ENCODE measurements at places on chromosomes 2 and 18.

DNA sequence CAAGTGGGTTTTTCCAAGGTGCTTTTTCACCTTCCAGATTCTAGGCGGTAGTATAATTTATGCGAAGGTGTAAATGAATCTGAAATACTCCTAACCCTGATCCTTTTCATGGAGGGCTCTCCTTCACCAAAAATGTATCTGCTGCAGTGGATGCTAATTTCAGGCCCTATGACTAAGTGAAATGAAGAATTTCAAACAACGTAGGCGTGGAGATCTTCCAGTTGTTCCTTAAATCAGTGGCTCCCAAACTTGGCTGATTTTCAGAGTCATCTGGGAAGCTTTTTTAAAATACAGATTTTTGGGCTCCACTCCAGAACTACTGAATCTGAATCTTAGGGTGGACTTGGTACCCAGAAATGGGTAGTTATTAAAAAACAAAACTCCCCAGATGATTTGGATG, 5.5 kb downstream of the GCKR start:
- DNase-seq: no peak

DNA sequence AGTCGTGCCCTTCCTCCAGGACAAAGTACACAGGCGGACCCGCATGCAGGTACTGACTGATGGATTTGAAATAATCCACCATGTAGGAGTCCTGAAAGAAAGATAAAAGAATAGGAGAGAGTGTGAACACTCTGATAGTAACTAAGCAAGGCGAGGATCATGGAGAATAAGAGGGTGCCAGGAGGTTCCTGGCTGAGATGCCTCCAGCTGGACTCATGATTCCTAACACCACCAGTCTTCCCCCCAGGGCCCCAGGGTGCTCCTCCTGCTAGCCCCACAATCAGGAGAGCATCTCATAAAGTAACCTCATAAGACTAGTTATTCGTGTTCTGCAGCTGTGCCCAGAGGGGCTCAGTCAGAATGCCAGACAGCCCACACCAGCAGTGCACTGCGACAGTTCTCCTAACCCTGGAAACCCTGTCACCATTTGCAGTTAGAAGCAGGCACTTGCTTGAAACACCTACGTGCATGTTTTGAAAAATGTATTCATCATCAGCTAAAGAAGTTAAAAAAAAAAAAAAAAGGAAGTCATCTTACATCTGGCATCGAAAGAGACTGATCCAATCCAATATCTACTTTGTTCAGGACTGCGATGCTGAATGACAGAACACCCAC, 36.7 kb downstream of the RMC1 start:
- DNase-seq: no peak

DNA sequence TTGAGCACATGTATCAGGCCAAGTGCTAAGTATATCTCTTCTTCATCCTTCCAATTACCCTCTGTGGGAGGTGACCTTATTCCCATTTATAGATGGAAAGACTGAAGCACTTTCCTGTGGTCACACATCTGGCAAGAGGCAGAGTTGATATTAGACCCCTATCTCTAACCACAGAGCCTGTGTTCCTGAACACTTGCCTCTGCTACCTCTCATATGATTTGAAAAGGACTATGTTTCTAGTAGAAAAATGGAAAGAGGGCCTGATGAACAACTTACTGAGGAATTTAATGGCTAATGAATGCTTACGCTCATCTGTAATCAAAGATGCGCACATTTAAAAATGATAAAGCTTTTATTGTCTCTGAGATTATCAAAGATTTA, 46.2 kb upstream of the DYNC2LI1 start:
- no peak for DNase-seq

GRCh38 chr18:75836516-75836915, 409.0 kb upstream of the SMIM21 start:
- no peak for DNase-seq

DNA sequence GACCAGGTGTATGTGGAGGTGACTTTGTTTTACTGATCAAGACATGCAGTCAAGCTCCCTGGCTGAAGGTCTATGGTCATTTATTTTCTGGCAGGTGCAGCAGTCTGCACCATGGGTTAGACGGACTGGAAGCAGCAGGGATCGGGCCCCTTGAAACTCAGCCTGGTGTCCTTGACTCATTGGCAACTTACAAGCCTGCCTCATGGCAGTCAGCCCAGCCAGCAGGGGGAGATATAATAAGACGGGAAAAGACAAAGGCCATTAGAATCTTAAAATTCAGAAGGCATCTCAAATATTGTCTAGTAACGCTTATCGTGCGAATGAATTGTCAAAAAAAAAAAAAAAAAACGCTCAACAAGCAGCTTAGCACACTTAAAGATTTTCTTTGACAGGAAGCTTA, 308.2 kb downstream of the EN1 start:
- DNase-seq: no peak

- no peak for DNase-seq
Observed at GRCh38 chr2:108171657-108172056, 68.1 kb upstream of the SULT1C3 start.

DNA sequence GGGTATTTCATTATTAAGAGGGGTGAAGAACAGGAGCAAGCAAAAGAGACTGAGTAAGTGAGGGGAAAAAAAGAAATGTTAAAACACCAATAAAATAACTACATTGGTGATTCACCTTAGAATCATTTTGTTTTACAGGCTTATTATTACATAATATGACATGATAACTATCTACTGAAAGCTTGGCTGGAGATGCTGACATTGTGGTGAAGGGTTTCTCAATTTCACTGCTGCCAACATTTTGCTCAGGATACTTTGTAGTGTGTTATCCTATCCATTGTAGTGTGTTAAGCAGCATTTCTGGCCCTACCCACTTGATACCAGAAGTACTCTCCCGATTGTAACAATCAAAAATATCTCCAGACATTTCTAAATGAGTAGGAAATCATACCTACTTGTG, 1564.6 kb upstream of the NXPH2 start:
- DNase-seq: no peak

DNA sequence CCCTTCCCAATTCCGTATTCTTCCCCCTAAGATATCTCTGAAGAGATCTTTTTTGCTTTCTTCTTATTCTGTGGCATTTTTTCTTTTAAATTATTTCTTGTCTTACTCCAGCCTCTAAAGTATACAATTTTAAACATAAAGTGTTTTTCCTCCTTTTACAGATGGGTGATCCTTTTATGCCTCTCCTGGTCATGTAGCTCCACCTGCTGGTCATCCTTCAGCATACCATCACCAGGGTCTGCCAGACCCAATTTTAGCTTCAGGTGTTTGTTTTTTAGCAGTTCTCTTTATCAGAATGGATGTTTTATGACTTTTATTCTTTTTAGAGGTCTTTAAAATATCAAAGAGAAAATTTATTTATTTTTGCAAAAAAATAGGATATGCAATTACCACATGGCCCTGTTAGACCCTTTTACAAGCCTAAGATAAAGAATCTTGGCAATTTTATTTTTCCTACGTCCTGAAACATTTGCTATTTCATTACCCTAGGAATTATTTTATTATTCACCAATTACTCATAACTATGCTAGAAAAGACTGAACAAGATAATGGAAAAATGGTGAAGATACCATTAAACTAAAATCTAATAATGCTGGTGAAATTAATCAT, 55.5 kb downstream of the PIGN start:
- peak; percentile 38 for DNase-seq

DNA sequence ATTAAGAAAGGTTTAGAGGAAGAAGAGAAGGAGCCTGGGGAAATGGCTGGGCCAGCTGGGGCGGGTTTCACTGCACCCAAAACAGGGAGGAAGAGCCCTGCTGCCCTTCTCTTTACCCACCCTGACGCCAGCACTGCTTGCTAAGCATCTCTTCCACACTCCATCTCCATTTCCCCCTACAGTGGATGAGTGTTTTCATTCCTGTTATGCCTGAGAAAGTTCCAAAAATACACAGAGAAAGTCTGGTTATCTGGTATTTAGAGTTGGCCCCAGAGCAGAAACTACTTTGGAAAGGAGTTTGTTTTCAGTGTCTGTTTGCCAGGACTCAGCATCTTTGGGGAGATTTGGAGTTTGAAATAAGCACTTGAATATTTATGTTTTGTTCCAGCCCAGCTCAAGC, 451.0 kb downstream of the SLC4A3 start:
- no peak for DNase-seq

DNA sequence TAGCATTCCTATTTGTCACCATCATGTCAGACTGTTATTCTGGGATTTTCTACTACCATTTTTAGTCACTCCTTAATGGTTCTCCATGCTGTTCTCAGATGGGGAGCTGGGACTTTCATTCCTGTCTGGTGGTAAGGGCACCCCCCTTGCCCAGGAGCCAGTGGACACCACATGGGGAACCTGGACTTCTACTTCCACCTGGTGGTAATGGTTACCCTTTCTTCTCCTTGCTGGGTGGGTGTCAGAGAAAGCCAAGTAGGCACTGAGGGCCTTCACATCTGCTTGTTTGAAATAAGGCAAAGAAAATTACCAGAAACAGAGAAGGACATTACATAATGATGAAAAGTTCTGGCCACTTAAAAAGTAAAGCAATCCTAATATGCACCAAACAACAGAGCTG, 239.8 kb downstream of the FHOD3 start:
- DNase-seq: no peak

DNA sequence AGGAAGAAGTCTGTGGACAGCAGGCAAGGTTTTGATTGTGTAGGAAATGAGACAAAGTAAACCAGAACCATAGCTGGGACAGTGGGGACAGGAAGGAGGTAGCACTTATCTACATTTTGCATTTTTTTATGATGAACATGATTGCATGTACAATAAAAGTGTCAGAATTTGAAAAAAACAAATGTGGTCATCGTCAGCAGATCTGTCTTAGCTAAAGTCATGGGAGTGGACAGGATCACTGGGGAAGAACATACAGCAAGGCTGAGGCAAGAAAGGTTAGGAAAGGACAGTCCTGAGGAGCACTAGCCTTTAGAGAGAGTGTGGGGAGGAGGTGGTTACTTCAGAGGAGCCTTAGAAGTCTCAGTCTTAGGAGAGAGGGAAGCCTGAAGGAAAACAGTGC, 35.1 kb upstream of the SLC14A2 start:
- DNase-seq: no peak

GRCh38 chr2:46982351-46983064, 66.9 kb upstream of the MCFD2 start:
- DNase-seq: no peak

GRCh38 chr2:182594286-182594685, 121.8 kb upstream of the DNAJC10 start:
- no peak for DNase-seq

GRCh38 chr2:19575641-19576040, 217.2 kb upstream of the OSR1 start:
- no peak for DNase-seq

- DNase-seq: no peak
Observed at GRCh38 chr18:12589448-12589847, 68.5 kb downstream of the SPIRE1 start.

GRCh38 chr2:96729748-96730147, 10.1 kb downstream of the LMAN2L start:
- no peak for DNase-seq

DNA sequence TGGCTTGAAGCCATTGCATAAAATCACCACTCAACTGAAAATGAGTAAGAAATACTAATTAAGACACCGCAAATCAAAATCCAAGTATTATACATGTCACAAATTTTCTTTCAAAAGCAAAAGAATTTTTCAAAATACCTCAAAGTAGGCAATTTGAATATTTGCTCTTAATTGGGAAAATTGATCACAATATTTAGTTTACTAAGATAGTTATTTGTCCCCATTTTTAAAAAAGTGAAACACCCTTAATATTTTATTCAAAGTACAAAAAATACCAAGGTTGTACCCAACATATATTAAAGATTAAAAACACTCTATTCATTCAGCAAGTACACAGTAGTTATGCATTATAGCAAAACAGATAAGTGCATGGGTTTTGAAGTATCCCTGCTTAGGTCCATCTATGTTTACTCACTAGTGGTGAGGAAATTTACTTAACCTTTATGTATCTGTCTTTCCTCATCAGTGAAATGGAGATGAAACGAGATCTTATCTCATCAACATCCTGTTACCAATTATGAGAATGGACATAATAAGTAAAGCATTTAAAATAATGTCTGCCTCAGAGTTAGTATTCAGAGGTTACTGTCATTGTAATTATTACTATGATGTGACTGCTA, 35.1 kb downstream of the VPS54 start:
- no peak for DNase-seq

GRCh38 chr2:206389164-206389563, 54.2 kb upstream of the ADAM23 start:
- no peak for DNase-seq

DNA sequence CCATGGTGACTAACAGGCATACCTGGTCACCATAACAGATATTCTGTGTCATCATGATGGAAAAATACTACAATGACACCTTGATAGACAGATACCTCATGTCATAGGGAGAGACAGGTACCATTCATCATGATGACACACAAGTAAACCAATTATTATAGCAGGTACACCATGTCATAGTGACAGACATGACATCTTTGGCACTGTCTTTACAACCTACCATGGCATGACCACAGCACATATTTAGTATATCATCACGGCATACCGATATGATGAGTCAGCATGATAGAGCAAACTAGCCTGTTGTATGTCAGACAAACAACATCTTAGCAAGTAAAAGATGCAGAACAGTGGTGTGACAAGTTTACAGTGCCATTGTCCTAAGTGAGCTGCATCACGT, 101.3 kb upstream of the KLHL29 start:
- DNase-seq: no peak

- DNase-seq: no peak
Observed at GRCh38 chr2:184834699-184835397, 236.5 kb downstream of the ZNF804A start.

- DNase-seq: no peak
Observed at GRCh38 chr2:893311-893710, 57.3 kb upstream of the SNTG2 start.

- DNase-seq: no peak
Observed at GRCh38 chr2:134583997-134584520, 134.7 kb downstream of the TMEM163 start.

DNA sequence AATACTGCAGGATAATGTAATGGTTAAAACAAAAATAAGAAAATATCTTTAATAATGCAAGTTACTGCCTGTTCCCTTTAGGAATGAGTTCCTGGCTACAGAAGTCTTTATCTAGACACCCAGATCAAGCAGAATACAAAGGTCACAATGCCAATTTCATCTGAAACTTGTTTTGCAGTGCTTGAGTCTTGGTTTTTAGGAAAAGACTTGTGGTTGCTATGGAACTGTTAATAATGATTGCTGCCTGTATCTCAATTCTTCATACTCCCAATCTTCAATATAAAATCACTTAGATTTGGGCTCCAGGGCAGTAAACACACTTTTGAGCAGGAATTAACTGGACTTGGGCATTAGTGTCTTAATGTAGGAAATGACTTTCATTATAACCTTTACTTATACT, 14.2 kb downstream of the CAVIN2 start:
- DNase-seq: no peak

DNA sequence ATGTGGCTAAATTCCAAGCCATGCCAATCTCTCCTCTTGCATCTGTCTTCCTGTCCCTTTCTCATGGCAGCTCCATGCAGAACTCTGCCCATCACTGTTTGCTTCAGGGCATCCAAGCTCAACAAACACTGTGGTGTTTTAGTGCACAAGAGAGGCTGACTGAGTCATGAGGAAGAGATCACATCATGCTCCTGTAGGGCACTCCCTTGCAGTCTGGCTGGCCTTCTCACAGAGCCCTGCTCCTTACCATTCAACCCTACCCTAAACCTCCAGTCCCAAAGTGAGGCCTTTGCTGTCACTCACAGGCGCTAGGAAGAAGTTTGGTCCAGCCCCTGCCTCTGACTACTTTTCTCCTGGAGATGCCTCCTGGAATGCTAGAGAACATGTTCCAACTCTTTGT, 194.0 kb downstream of the LRATD1 start:
- no peak for DNase-seq

GRCh38 chr18:63342206-63342605, 22.6 kb upstream of the BCL2 start:
- DNase-seq: no peak

- no peak for DNase-seq
Observed at GRCh38 chr18:58844871-58845270, 19.8 kb upstream of the ZNF532 start.

All from activated gamma-delta T cell treated with anti-CD3 and anti-CD28 coated beads, Interleukin-2, amount 50 U/mL, for 16 hours (primary cell).